ENCODE measurements at places on chromosomes 12 and 14.

DNA sequence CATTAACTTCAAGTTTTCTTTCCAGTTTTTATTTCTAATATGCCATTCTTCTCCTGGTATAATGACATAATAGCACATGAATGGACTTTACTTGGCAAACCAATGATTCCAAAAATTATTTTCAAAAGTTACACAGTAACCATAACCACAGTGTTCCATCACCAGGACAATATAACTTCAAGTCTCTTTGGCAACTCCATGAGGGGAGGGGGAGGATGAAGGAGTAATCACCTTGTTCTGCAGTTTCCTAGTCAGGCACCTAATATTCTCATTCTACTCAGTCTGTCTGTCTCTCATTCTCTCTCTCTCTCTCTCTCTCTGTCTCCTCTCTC is 66.6 kb downstream of the BTG1 start:
- peaks cover 15% of the 10 kb centered on the region for H3K4me1 ChIP-seq
- no peaks in the 10 kb centered on the region for H3K27me3 ChIP-seq
- H3K36me3 ChIP-seq, result no peaks in the 10 kb centered on the region
- no peak for DNase-seq

GRCh38 chr12:58920102-58920960 is at the start of gene LRIG3:
Gene LRIG3 (minus strand): TSS chr12:58920504. CDS start chr12:58920235, 269 bp downstream.
- peaks cover 4% of the 10 kb centered on the region for H3K4me1 ChIP-seq
- peaks cover 8% of the 10 kb centered on the region for H3K27me3 ChIP-seq
- no peak for DNase-seq
- H3K27ac ChIP-seq, result no peak within 1 kb of the TSS

DNA sequence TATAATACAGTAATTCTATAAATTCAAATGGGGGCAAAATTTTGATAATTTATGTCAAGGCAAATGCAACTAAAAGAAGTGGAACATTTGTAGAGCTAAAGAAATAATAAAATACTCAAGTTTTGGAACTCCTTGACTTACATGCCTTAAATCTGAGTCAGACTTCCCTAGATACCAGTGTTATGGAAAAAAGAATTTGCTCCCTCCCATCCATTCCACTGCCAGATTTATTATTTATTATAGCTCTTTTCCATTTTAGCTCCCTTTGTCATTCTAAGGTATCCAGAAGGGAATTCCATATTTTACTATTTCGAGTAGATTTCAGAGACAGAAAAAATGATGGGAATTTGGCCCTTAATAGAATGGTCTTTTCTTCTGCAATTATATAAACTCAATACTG is 44.0 kb downstream of the RHOJ start:
- H3K27ac ChIP-seq, result no peak overlapping the region
- H3K4me1 ChIP-seq, result no peaks in the 10 kb centered on the region

DNA sequence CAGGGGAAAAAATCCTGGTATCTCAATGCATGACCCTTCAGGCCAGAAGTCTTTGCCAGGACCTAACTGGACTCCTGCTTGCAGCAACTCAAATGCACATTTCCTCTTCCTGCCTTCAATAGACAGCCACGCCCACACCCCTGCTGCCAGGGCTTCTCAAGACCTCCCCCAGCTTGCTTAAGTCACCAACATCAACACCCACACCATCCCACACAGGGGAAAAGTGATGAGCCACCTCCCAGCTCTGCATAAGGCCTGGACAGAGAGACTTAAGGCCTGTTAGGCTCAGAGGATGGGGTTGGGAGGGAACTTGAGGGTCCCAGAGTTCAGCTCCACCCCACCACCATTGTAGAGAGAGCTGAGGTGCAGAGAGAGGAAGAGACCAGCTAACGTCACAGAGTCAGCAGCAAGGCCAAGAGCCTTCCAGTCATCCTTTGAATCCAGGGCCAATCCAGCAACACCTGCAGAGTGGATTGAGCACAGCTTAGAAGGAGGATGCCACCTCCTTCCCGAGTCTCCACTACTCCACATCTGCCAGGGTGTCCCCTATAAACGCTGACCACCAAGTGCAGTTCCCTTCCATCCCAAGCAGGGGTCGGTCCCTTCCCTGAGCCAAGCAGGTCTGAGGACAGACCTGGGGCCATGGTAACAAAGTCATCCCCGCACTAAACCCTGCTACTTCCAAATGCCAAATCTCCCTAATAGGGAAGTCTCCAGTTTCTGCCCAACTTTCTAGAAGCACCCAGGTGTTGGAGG is 50.0 kb downstream of the KDM2B start:
- H3K36me3 ChIP-seq, result peaks cover 30% of the 10 kb centered on the region
- peak; percentile 64 for DNase-seq
- H3K27me3 ChIP-seq, result no peaks in the 10 kb centered on the region
- peak overlapping the region; percentile 50 for H3K27ac ChIP-seq
- H3K4me1 ChIP-seq, result peaks cover 53% of the 10 kb centered on the region

DNA sequence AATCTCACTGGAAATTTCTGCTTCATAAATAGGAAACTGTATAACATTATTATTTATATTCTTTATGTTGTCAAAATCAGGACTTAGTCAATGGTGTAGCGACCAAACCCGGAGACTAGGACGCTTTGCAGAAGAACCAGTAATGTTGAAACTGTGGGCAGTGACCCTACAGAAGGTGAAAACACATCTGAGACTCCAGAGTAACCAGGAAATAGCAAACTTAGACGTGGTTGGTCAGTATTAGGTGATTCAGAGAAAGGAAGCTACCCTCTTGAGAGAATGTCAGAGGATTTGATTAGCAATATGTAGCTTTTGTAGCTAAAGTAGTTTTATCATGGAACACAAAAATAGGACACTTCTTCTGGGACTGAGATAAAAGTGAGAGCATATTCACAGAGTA is 381.9 kb downstream of the SLC16A7 start:
- no peak for DNase-seq
- no peaks in the 10 kb centered on the region for H3K27me3 ChIP-seq
- no peaks in the 10 kb centered on the region for H3K4me1 ChIP-seq
- no peaks in the 10 kb centered on the region for H3K36me3 ChIP-seq
- no peak overlapping the region for H3K4me3 ChIP-seq
- no peak overlapping the region for H3K27ac ChIP-seq

DNA sequence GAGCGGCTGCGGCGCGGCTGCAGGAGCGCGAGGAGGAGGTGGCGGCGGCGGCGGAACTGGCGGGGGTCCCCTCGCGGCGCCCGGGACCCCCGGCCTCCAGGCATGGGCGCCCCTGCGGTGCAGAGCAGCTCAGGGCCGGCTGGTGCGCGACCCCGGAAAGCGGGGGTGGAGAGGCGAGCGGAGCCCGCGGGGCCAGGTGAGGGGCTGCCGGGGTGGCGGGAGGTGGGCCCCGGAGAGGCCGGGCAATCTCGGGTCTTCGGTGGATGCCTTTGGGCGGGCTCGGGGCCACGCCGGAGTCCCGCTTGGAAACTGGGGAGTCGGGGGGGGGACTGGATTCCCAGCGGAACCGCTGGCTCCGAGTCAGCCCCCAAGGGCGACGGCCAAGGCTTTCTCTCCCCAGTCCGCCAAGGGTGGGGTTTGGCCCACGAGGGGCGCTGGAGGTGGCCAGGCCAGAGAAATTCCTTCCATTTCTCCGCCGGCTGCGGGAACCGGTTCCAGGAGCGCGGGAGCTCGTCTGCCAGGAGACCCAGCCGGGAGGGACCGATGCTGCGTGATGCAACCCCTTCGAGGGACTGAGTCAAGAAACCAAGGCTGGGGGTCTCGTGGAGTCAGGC is 13.9 kb upstream of the NR4A1 start:
- H3K27me3 ChIP-seq, result no peaks in the 10 kb centered on the region
- no peaks in the 10 kb centered on the region for H3K36me3 ChIP-seq
- H3K4me3 ChIP-seq, result peak overlapping the region; percentile 45
- H3K4me1 ChIP-seq, result peaks cover 55% of the 10 kb centered on the region

- no peak overlapping the region for H3K27ac ChIP-seq
- no peak for DNase-seq
- no peaks in the 10 kb centered on the region for H3K27me3 ChIP-seq
- peaks cover 22% of the 10 kb centered on the region for H3K4me1 ChIP-seq
- peaks cover 33% of the 10 kb centered on the region for H3K36me3 ChIP-seq
Measured at GRCh38 chr12:124490584-124491305, 76.7 kb downstream of the NCOR2 start.

- no peaks in the 10 kb centered on the region for H3K4me1 ChIP-seq
- no peaks in the 10 kb centered on the region for H3K27me3 ChIP-seq
- H3K36me3 ChIP-seq, result no peaks in the 10 kb centered on the region
- H3K27ac ChIP-seq, result no peak overlapping the region
- H3K4me3 ChIP-seq, result no peak overlapping the region
Measured at GRCh38 chr14:59055439-59056045, 132.9 kb upstream of the DAAM1 start.

- DNase-seq, result no peak
- H3K36me3 ChIP-seq, result peaks cover 36% of the 10 kb centered on the region
- H3K4me3 ChIP-seq, result peak overlapping the region; percentile 96
- peaks cover 19% of the 10 kb centered on the region for H3K4me1 ChIP-seq
- no peaks in the 10 kb centered on the region for H3K27me3 ChIP-seq
- peak overlapping the region; percentile 81 for H3K27ac ChIP-seq
Measured at GRCh38 chr12:48349471-48349870, 1.2 kb downstream of the ZNF641 start.

DNA sequence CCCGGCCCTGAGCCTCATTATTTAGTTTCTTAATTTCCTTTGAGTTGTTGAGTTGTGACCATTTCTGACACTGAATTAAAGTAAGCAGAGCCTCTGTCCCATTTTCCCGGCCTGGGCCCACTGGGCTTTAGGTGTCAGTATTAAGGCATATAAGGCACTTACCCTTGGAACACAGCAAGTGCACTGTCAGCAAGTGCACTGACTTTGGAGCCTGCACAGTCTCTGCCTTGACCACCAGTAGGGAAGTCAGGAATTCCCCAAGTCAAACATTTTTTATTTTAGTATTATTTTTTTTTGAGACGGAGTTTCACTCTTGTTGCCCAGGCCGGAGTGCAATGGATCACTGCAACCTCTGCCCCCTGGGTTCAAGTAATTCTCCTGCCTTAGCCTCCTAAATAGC is 56.6 kb downstream of the MAX start:
- no peaks in the 10 kb centered on the region for H3K27me3 ChIP-seq
- DNase-seq, result no peak
- H3K36me3 ChIP-seq, result peaks cover 34% of the 10 kb centered on the region
- peaks cover 3% of the 10 kb centered on the region for H3K4me1 ChIP-seq

DNA sequence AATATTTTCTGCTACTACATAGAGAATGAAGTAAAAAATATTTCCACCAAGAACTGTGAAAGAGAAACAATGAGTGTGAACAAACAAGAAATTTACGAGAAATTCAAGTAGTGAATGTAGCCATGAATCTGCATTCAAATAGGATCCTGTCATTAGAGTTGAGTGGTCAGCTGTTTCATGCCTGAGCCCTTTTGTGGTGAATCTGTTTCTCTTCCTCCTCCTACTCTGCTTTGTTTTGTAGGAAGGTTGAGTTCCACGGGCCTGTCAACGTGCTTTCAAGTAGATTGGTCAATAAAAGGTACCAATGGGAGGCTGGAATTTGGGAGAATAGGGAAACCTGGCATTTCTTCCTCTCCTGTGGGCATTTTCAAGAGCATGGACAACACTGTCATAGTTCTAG is 1749.6 kb upstream of the FLRT2 start:
- no peak for DNase-seq
- H3K27ac ChIP-seq, result no peak overlapping the region
- H3K4me1 ChIP-seq, result no peaks in the 10 kb centered on the region
- no peaks in the 10 kb centered on the region for H3K36me3 ChIP-seq
- H3K4me3 ChIP-seq, result no peak overlapping the region

- H3K36me3 ChIP-seq, result no peaks in the 10 kb centered on the region
- no peak overlapping the region for H3K4me3 ChIP-seq
- no peaks in the 10 kb centered on the region for H3K27me3 ChIP-seq
- H3K4me1 ChIP-seq, result no peaks in the 10 kb centered on the region
- DNase-seq, result no peak
Measured at GRCh38 chr14:51430633-51431032, 190.6 kb downstream of the TMX1 start.

DNA sequence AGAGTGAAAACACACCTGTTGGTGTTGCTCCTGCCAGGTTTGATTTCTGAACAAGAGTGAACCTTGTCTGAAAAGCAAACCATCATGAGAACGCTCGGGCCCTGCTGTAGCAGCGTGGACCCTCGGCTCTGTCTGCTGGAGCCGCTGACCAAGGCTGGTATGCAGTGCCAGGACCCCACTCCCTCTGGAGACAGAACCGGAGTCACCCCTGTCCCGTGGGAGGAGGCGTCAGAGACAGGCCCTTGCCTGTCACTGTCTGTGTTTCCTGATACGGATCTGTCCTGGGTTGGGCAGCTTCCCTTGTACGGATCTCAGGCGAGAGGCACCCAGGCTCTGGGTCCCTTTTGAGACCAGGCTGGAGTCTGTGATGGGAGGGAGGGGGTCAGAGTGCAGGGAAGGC is 111.6 kb downstream of the ADGRD1 start:
- no peak for DNase-seq
- H3K27me3 ChIP-seq, result peaks cover 10% of the 10 kb centered on the region
- H3K4me3 ChIP-seq, result no peak overlapping the region
- H3K36me3 ChIP-seq, result no peaks in the 10 kb centered on the region
- no peaks in the 10 kb centered on the region for H3K4me1 ChIP-seq
- no peak overlapping the region for H3K27ac ChIP-seq

DNA sequence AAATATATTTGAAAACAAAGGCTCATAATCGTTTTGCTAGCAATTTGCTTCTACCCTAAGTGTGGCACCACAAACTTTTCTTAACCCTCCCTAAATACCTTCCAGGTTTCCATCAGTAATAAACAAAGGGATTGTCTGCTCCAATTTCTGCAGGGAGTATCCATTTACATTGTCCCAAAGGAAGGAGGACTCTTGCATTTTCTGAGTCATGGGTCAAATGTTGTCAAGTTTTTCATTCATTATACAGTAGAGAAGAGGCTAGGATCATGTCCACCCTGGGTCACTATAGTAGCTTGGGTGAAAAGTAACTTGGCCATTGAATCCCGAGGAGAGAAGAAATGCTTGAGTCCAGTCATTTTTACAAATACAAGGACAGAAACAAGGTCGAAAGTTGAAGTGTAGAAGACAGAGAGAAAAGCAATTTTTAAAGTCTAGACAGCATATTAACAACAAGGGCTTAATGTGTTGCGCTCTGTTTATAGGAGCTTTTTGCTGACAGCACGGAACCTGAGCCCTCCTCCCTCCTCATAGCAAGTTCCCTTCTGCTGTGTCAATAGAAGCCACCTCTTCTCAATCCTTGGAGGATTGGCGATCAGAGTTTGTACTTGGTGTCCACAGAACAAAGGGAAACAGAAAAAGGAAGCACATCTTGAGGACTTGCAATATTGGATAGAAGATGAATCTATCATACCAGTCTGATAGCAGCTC is 53.1 kb downstream of the TMEM30B start:
- DNase-seq, result no peak
- H3K36me3 ChIP-seq, result no peaks in the 10 kb centered on the region
- H3K4me3 ChIP-seq, result no peak overlapping the region
- H3K4me1 ChIP-seq, result no peaks in the 10 kb centered on the region

- no peaks in the 10 kb centered on the region for H3K36me3 ChIP-seq
- H3K4me1 ChIP-seq, result no peaks in the 10 kb centered on the region
- DNase-seq, result no peak
- H3K4me3 ChIP-seq, result no peak overlapping the region
- H3K27me3 ChIP-seq, result no peaks in the 10 kb centered on the region
Measured at GRCh38 chr12:1319212-1319611, 275.2 kb downstream of the FBXL14 start.

DNA sequence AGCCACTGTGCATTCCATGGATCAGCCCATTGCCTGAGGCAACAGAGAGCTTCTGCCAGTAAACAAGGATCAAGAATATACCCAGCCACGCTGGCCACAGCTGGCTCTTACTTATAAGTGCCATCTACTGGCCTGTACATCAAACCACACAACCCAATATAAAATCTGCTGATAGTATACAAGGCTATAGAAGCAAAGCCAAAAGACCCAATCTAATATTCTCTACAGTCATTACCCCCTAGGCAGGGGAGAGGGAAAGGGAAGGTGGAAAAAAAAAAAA is 4.4 kb upstream of the FAM186B start:
- no peak overlapping the region for H3K4me3 ChIP-seq
- H3K36me3 ChIP-seq, result no peaks in the 10 kb centered on the region
- no peak overlapping the region for H3K27ac ChIP-seq
- H3K27me3 ChIP-seq, result no peaks in the 10 kb centered on the region
- H3K4me1 ChIP-seq, result no peaks in the 10 kb centered on the region

Measured in CD4-positive, alpha-beta T cell (primary cell).